DMS 273 treated with DMSO at 0.1 percent for 48 hours (cell line): ENCODE measurements at places on chromosomes 11 and 22.

DNA sequence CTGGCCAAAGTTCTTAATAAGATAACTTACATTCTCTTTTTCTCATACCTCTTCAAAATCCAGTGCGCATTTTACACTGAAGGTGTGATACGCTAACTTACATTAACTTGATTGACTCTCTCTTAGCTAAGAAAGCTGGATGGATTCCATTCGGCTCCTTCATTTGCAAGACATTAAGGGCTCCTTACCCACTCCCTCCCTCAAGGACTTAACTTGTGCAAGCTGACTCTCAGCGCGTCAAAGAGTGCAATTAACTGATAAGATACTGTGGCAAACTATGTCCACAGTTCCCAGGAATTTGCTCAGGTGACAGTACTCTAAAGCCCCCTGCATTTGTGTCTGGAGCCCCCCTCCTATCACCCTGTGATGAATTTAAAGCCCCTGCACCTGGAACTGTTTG, 6.4 kb upstream of the RFPL1 start:
- no peak for DNase-seq

GRCh38 chr22:26045860-26046259, 123.4 kb upstream of the SEZ6L start:
- no peak for DNase-seq

- no peak for DNase-seq
Observed at GRCh38 chr11:130710021-130710420, 206.3 kb downstream of the SNX19 start.

GRCh38 chr22:50376085-50376651, 33.0 kb downstream of the PPP6R2 start:
- DNase-seq = no peak

- no peak for DNase-seq
Observed at GRCh38 chr11:92854952-92855351, 114.5 kb upstream of the MTNR1B start.

GRCh38 chr22:44224166-44224565, 43.4 kb downstream of the PARVG start:
- no peak for DNase-seq

GRCh38 chr11:100546714-100547113, 140.4 kb upstream of the ARHGAP42 start:
- no peak for DNase-seq

DNA sequence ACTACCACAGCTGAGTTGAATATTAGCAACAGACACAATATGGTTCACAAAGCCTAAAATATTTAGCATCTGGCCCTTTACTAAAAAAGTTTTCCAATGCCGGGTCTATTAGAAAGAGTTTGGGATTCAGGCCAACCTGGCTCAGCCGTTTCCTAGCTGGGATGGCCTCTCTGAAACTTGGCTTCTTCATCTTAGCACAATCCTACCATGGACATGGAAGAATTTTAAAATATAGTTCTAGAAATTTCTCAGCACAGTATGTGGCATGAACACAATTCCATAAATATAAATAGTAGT, 103.8 kb downstream of the RRAS2 start:
- DNase-seq = no peak

DNA sequence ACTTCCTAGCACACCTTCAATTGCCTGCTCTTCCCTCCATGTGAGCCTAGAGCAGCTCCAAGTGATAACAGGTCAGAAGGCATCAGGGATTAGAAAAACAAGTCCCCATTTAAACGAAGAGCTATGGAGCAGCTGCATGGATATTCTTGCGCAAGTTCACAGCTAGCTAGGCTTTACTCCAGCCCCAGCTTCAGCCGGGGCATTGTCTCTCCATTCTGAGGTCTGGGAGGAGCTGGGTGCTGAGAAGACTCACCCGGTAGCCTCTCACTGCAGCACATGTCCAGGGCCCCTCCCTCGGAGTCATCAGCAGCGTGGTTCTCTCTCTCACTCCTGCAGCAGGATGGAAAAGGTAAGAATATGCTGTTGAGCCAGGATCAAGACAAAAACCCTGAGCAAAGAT, 26.0 kb downstream of the PTPN5 start:
- DNase-seq = no peak

- no peak for DNase-seq
Observed at GRCh38 chr11:111960916-111961315, 23.8 kb downstream of the DIXDC1 start.

- DNase-seq = no peak
Observed at GRCh38 chr11:31412946-31413345, 43.3 kb downstream of the DNAJC24 start.

DNA sequence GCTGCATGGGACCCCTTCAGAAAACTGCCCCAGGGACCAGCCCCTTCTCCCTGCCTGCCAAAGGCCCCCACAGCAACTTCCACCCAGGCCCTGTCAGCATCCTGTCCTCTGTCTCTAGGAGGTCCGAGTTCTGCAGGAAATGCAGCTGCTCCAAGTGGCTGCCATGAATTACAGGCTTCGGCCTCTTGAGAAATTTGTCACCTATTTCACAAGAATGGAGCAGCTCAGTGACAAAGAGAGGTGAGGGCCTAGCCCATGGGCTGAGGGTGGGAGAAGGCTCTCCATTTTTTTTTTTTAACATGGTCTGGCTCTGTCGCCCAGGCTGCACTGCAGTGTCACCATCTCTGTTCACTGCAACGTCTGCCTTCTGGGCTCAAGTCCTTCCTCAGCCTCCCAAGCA, 7.3 kb downstream of the RGL4 start:
- DNase-seq = no peak

DNA sequence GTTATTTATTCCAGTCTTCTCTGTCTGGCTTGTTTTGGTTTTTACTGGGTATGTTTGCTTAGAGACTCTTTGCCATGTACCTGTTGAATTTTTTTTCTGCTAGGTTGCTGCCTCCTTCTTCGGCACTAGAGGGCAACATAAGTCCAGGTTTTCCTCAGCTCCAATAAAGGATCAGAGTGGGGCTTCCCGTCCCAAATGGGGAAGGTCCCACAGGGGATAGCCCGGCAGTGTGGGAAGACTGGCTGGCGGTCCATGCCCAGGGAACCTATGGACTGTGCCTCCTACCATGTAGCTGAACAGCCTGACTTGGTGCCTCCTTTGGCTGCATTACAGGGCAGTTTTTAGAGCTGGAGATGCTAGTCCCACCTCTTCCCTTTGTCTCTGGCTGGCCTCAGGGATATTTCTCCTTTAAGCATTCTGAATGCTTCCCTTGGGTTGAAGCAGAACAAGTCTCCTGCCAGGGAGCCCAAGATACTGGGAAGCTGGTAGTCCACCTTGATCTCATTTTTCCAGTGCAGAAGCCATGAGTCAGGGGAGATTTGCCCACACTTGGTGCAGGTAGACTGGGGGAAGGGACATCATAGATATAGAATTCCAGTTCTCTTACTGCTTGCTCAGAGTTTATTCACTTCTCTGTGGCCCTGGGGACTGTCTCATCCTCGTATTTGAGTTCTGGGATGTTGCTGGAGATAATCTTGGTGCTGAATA, 60.2 kb downstream of the BRD1 start:
- no peak for DNase-seq

- no peak for DNase-seq
Observed at GRCh38 chr11:19311308-19312030, 70.7 kb upstream of the E2F8 start.

- DNase-seq = no peak
Observed at GRCh38 chr22:36333644-36334043, 54.1 kb downstream of the MYH9 start.

GRCh38 chr11:89490981-89491690, at the start of gene NOX4:
TSS of gene NOX4 (minus strand) at chr11:89491375. CDS start at chr11:89491246, 129 bp downstream.
- no peak for DNase-seq

- no peak for DNase-seq
Observed at GRCh38 chr22:24948356-24949202, 2.1 kb upstream of the LHFPL7 start.

GRCh38 chr11:100469835-100470234, 217.3 kb upstream of the ARHGAP42 start:
- no peak for DNase-seq

DNA sequence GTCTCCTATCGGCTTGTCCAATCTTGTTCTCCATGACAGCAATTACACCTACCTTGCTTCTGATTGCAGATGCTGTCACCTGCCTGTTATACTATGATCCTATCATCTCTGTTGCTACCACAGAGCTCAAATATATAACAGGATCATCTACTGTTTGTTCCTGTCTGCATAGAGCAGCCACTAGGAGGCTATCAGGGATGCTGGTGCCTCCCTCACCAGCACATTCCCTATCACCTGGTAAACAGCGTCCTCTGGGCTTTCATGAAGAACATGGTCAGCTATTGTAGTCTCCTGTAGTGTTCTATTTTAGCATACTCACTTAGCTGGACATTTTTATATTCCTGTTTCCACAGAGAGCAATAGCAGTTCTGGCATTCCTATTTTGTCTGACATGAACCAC, 87.8 kb upstream of the FAT3 start:
- no peak for DNase-seq

DNA sequence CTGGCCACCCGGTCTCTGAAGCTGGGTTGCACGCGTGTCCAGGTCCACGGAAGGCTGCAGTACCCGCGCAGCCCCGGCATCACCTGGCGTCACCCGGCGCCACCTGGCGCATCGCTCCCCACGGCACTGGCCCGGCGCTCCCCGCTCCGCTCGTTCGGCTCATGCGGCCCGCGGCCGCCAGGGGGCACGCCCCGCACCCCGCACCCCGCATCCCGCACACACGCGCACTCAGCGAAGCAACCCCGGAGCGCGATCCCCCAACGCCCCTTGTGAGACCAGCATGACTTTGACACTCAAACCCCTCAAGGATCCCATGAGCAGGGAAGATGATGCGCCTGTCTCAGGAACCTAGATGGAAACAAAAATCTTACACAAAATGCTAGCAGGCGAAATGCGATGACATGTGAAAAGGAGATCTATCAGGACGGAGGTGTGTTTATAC, 11.9 kb downstream of the B3GNT6 start:
- no peak for DNase-seq

DNA sequence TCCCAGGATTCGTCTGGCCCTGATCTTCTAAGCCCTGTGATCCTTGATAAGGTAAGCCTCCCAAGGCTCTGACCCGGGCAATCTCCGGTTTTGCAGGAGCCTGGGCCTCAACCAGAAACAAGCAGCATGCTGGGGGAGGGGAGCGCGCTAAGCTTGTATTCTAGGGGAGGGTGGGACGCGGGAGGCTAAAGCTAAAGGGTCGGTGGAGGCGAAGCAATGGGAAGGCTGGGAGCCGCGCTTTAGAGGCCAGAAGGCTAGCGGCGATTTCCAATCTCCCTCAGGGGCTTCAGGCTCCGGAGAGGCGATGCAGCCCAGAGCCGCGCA, 753 bp downstream of the PTPN5 start:
- no peak for DNase-seq

DNA sequence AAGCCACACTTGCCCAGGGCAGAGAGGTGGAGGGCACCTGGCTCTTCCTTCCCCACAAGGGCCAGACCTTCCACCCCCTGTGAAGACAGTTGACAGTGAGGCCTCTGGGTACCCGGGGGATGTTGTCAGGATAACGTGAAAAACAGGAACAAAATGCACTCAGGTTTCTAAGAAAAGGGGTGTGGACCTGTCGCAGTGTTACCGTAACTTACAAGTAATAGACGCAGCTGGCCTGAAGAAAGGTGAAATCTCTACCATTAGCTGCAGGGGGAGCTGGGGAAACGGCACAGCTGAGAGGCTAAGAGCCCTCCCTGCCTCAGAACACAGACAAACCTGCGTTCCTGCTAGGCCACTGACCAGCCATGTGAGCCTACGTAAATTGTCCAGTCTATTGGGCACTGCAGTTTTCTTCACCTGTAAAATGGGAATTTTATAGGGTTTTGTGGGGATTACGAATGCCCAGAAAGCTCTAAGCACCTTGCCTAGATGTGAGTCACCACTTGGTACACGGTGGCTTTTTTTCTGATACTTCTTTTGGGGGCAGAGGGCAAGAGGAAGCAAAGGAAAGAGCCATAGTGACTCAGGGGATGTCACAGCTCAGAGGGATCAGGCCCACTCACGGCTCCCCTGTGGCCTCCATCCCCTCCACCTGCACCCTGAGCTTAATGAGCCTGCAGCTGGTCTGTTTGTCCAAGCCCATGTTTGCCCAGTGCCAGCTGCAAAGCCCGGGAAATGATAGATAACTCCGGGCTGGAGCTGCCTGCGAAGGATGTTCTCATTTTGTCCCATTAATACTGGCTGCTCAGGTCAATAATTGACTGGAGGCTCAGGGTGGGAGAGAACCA, 18.4 kb upstream of the CABP7 start:
- no peak for DNase-seq

GRCh38 chr11:1504581-1505290, 18.2 kb upstream of the MOB2 start:
- no peak for DNase-seq

GRCh38 chr11:72579816-72580641, 94.2 kb downstream of the PDE2A start:
- DNase-seq = no peak

- DNase-seq = no peak
Observed at GRCh38 chr22:49021131-49021925, 806.3 kb downstream of the BRD1 start.

- no peak for DNase-seq
Observed at GRCh38 chr11:119433358-119433725, 10.4 kb upstream of the THY1 start.

- no peak for DNase-seq
Observed at GRCh38 chr22:37025500-37026070, 6.0 kb downstream of the MPST start.

DNA sequence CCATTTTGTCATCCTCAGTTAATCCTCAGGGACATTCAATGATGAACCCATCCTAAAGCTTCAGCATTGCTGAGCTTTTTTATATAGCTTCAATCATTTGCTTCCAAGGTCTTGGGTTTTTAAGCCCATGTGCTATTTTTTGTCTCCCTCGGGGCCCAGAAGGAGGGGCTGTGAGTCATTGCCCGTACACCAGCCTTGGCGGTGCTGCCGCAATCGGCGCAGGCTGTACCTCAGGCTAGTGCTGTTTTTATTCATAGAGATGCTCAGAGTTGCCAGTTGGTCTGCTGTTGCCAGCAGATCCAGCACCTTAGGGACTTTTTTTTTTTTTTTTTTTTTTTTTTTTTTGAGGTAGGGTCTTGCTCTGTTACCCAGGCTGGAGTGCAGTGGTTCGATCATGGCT, 35.5 kb downstream of the ACO2 start:
- no peak for DNase-seq

- no peak for DNase-seq
Observed at GRCh38 chr11:46413760-46414465, 22.3 kb upstream of the CHRM4 start.

DNA sequence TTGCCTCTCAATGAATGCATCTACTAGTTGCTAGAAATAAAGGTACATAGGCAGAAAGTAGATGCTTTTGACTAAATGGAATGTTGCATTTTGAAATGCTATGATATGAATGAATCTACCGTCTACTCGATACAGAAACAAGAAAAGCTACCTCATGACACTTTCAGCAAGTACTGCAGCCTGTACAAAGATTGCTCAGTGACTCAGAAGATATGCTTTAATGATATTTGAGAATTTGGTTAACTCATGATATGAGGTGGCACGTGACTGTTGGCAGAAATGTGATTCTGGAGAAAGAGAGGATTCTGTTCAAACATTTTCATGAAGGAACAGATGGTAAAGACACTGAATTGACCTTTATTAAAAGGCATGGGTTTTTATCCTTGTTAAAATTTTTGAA, 76.0 kb downstream of the HSD17B12 start:
- DNase-seq = no peak
